ENCODE measurements at places on chromosomes 11 and 22.

- no peak for DNase-seq
Measured at GRCh38 chr22:30931541-30932300, 36.9 kb downstream of the MORC2 start.

DNA sequence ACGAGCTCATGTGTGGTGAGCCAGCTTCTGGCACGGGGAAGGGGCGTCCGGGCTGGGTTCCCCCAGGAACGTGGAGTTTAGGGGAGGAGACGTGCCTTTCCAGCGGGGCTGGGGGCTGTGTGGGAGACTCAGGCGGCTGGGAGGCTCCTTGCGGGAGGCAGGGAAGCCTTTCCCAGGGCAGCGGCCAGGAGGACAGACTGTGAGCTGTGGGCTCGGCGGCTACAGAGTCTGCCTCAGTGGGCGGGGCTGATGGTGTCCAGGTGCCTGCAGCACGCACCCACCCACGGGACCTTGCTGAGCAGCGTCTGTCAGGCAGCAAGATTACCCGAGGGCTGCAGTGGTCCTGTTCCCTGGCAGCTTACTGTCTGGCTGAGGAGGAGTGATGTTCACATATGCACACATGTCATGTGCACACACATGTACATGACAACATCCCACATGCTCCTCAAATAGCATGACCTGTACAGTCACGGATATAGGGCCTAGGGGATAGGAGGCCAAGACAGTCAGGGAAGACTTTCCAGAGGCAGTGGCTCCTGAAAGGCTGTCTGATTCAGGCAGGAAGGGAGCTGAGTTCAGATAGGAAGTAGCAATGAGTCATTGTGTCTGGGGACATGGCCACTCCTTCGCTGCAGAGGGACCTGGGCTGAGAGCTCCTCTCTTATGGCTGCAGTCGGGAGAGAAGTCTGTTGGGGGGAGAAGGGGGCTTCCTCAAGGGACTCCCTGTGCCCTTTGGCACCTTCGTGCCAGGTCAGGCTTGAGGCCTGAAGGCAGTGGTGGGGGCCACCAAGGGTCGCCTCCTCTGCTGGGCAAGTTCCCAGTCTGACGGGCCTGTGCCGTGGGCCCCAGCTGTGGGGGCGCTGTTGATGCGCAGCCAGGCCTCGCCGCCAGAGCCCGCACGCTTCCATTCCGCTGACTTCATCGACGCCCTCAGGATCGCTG, 23.3 kb upstream of the PPP6R3 start:
- DNase-seq = no peak

GRCh38 chr11:121671283-121672168, 218.8 kb upstream of the SORL1-AS1 start:
- no peak for DNase-seq

- no peak for DNase-seq
Measured at GRCh38 chr11:126732981-126733380, 267.6 kb downstream of the KIRREL3 start.

DNA sequence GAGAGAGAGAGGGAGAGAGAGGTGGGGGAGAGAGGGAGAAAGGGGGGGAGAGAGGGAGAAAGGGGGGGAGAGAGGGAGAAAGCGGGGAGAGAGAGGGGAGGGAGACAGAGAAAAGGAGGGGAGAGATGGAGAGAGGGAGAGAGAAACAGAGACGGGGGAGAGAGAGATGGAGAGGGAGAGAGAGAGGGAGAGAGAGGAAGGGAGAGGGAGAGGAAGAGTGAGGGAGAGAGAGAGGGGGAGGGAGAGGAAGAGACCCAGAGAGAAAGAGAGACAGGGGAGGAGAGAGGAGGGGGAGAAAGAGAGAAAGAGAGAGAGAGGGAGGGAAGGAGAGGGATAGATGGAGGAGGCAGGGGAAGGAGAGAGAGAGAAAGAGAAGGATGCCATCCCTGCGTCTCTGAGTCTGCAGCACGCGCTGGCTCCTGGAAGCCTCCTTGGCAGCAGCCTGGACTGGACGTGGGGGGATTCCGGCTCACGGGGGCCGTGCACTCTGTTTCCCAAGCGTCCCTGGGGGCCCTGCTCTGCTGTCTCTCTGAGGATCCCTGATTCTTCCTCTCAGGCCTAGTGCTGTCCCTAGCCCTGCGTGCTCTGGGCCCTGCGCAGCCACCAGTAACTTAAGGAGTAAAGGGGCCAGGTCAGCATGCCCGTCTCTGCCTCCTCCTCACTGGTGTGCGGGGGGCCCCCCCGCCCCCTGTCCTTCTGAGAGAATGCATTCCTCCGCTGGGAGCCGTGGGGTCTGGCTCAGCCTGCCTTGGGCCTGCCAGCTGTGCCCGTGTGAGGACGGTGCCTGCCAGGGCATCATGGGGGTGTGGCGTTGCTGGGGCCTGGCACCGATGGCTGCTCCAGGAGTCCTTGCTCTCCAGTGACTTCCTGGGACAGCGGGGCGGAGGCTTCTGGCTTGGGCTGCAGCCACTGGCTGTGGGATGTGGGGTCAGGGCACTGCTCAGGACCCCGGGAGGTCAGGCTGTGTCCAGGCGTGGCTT, 429.5 kb downstream of the TBC1D22A start:
- no peak for DNase-seq

DNA sequence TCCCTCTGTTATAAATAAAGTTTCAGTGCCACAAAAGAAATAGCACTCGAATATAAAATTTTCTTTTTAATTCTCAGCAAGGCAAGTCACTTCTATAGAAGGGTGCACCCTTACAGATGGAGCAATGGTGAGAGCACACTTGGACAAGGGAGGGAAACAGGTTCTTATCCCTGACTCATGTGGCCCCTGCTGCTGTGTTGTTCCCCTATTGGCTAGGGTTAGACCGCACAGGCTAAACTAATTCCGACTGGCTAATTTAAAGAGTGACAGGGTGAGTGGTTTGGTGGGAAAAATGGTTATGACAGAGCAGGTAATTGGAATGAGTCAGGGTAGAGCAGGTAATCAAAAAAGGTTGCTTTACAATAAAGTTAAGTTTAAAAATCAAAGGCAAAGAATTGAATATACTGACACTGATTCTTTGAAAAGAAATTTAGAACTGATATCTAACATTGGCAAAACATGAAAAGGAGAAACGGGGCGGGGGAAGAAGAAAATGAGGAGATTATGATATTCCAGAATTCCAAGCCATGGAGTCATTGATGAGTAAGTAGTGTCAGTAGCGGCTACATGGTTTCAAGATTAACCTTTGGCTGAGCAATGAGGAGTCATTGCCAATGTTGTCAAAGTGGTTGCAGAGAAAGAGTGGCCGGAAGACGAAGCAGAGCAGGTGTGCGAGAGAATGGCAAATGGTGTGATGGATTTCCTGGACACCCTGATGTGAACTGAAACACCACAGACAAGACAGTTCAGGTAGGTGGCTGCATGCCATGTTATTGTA, 48.4 kb upstream of the MRGPRX1 start:
- DNase-seq = no peak

- peak; percentile 1 for DNase-seq
Measured at GRCh38 chr22:43846966-43847365, 15.3 kb downstream of the SULT4A1 start.

DNA sequence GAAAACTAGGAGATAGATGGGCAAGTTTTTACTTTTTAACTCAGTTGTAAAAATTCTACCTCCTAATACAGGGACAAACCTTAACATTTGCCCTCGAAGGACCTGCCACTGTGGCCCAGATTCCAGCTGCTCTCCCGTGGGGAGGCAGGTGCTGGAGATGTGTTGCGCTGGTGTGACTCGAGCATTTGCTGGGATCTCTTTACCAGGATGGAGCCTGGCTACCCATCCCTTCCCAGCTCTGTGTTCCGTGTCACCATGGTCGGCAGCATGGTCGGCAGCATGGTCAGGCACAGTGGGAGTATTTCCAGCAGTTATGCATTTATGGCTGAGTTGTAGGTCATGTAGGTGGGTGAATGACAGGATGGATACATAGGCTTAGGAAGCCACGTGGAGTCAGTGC, 41.1 kb downstream of the OTOG start:
- no peak for DNase-seq

DNA sequence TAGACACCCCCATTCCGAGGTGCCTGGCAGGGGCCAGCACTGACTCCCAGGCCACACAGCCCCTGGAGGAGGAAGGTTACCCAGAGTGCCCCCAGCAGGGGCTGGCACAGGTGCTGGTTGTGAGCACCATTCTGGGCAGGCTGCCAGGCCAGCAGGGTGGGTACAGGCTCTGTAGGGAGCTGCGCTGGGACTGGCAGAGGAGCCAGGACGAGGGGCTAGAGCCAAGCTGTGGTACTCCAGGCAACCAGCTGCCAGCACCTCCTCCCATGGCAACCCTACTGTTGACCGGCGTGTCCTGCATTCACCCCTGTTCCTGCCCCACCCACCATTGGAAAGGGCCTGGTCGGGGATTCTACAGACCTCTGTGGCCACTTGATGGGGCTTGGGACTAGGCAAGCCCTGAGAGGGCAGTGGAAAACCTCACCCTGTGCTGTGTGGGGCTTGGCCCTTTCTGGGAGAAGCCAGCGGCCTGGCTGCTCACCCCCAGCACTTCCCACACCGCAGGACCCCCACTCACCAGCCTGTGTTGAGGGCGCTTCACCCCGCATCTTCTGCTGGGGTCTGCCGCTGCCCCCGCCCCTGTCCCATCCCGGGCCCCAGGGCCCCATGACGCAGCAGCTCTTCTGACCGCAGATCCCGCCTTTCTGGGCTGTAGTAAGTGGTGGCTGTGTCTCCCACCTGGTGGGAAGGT, 1.9 kb downstream of the CLDN5 start:
- no peak for DNase-seq

GRCh38 chr22:49954991-49955580, 5.5 kb upstream of the PIM3 start:
- peak; percentile 78 for DNase-seq

GRCh38 chr11:116790167-116791001, 1.3 kb downstream of the APOA5 start:
- peak; percentile 79 for DNase-seq

GRCh38 chr22:19610518-19611253, 86.5 kb upstream of the CLDN5 start:
- DNase-seq = no peak

DNA sequence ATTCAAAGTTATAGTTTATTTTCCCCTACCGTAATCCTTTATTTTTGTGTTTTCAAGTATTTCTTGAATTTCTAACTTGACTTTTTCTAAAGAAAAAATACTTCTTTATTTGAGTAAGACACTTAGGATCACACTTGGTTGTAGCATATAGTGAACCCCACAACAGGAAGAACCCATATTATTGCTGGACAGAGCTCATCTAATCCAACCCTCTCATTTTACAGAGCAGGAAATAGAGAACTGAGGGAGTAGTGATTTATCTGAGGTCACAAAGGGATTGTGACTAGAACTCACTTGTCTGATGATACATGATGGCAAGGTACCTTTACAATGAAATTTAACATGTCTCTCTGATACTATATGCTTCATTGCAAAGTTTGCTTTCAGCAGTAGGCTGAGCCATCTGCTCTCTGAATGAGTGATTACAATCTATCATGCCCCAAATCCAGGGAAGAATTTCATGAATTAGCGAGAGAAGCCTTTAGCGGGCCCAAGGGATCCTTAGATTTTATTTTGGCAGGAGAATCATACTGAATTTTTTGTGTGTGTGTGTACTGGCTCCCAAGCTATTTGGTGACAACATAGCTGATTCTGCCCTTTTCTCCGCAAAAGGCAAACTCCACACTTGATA, 9.8 kb downstream of the SLC17A6 start:
- DNase-seq = no peak

DNA sequence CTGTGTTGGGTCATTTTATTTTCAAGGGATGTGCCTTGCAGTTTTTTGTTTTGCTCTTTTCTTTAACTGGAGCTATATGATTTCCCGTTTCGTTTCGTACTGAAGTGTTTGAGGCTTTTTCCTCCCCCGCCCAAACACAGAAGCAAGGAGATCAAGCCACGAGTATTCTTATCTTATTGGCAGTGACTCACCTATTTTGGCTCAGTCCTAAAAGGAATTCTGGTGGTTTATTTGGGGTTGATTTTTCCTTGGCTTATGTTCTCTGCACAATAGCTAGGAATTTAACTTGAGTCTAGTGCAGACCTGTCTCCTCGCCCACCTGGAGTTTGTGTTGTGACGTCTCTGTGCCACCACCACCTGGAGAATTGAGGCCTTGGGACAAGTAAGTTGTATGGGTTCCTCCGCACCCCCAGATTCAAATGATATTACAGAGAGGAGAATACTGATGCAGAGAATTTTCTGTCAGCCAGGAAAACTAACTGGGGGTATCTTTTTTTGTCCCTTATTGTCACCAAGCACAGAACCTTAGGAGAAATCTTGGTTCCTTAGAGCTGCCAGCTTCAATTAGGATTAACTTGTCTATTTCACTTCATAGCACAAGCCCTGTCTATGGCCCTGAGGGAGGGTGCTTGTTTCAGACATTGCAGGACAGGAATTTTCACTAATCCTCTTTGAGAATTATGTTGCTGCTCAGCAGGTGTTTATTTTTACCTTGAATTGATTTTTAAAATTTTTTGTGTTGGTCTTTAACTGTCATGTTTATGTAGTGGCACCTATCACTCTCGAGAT, 90.4 kb upstream of the BIRC3 start:
- DNase-seq = no peak

GRCh38 chr11:40683010-40683409, 776.4 kb downstream of the LRRC4C start:
- no peak for DNase-seq

DNA sequence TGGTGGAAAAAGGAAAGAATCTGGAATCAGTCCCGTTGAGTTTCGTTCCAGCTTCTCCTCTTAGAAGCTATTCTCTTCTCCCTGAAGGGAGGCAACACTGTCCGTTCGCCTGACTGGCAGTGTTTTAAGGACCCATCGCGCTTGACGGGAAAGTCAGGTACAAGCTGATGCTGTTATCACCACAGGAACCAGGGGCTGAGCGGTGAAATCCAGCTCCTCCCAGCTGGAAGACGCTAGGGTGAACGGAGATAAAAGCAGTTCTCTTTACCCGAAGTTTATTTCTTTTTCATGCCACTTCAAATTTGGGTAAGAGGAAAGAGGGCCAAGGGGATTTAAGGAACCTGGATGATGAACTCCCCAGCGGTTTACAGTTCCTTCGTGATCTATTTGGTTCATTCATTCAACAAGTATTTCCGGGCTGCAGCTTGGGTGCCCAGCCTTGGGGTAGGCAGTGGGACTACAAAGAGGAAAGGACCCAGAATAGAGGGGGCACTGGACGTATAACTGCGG, 551 bp upstream of the DEUP1 start:
- DNase-seq = no peak

DNA sequence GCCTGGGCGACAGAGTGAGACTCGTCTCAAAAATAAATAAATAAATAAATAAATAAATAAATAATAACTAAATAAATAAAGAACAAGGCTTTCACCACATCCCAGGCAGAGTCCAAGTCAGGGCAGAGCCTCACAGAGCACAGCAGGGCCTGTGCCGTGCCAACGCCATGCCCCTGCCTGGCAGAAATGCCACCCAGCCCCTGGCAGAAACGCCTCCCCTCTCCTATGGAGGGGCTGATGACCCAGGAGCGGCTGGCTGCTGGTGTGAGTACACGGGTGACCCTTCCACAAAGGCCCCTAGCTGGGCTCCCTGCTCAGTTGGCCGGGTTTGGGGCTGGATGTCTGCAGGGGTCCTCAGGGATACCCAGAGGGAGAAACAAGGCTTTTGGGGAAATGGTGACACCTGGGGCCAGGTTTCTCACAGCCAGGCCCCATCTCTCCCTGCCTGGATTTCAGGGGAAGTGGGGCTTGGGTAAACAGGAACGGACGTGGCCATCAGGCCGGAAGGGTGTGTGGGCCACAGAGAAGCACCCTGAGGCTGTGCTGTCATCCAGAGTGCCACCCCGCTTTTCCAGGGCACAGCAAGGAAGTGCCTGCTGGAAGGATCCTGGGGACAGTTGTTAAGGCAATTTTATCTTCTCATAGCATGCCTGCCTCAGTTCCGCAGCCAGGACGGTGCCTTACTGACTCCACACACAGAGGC, 5.1 kb downstream of the BID start:
- no peak for DNase-seq
